Smooth muscle cell of the brain vasculature (primary cell): ENCODE measurements at places on chromosomes 3 and 15.

GRCh38 chr3:171194965-171195364, 168.4 kb upstream of the SLC2A2 start:
- DNase-seq = no peak

DNA sequence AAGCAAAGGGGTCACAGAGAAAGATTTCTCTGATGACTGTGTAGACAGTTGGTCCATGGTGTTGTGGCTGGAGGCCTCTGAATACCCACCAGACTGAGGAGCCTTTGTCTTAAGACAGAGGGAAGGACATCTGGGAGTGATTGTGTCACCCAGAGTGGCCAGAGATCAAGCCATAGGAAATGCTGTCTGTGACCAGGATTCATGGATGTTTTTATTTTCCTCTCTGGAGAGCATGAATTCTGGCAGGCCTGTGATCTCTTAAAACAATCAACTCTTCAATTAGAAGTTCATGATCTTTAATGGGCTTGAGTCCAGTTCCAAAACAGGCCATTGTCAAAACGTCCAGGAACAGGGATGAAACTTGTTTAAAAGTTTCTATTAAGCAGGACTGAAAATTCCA, 198.9 kb upstream of the CTDSPL start:
- DNase-seq = no peak

GRCh38 chr15:64121614-64122013, 25.8 kb downstream of the SNX1 start:
- no peak for DNase-seq

DNA sequence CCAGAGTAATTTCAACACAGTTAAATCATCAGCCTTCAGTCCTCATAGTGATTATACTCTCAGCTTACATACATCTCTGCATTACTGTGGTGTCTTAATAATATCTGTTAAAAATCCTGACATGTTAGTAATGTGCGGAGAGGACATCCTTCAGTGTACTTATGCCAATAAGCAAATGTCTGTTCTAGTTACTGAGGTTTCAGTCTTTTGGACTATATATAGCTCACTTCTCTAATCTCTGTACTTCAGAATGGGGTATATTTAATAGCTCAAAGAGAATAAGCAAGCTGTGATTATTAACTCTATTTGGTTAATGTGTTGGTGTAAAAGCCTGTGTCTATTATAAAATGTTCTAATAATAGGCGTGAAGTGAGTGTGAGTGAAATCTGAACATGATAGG, 28.9 kb upstream of the OSTN start:
- no peak for DNase-seq
